ENCODE measurements at places on chromosomes 12 and 14.

DNA sequence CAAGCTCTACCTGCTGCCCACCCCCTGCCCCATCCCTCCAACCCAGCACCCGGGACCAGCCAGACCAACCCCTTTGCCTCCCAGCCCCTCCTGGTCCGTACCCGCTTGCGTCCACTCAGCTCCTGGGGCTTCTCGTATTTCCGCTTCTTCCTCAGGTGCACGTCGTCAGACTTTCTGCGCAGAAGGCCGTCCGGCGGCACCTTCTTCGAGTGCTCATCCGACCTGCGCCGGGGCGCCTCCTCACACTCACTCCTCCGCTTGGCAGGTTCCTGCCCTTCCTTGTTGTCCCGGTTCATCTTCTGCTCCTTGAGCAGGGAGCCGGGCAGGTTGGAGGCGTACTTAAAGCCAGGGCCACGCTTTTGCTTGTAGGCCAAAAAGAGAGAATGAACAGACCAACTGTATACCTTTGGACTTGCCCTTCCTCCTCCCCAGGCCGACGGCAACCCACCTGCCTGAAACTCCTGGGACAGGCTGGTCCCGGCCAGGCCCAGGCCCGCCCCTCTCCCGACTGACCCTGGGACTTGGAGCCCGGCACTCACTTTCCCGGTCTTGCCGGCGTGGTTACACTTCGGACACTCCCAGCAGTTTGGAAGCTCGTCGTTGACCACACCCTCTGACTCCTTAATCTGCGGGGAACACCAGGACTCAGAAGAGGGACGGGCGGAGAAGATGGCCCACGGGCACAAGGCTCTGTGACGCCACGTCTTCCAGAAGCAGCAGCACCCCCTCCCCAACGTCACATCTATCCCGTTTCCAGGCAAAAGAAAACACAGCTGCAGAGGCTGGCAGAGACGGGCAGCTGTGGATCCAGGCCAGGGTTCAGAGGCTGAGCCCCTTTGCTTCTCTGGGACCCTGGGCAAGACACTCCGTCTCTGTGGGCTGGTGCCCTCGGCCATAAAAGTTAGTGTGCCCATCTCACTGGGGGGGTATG, 44.3 kb downstream of the RNF34 start:
- DNase-seq = no peak

DNA sequence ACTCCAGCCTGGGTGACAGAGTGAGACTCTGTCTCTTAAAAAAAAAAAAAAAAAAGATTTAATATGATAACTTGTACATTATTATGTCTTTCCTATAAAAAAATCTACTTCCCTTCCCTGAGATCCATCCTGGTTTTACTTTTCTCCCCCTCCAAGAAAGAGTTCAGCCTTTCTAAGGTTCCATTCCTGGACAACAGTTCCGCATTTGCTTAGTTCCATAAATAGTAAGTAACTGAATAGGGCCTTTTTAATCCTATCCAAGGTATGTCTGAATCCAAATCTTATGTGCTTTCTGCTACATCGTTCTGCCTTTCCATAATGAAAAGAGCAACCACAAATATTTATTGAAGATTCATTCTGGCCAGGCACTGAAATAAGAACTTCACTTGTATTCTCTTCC, 187.8 kb downstream of the DACT1 start:
- no peak for DNase-seq

DNA sequence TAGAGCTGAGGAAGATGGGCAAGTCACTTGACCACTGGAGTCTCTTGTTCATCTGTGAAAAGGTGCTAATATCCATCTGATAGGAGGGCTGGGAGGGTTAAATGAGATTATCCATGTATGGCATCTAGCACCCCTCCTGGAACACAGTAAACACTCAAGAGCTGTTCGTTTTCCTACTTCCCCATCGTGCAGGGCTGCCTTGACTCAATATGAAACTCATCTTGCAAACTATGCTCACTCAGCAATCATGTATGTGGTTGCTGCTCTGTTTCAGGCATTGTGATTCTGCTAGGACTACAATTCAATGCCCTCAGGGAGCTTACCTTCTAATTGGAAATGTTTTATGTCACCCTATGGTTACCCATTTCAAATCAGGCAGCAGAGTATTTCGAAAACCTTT, 395.6 kb downstream of the BCAT1 start:
- no peak for DNase-seq

GRCh38 chr12:25249931-25250738, 594 bp downstream of the KRAS start:
- peak; percentile 49 for DNase-seq

- no peak for DNase-seq
These were observed 774 bp upstream of the KRT75 start for GRCh38 chr12:52434760-52435530.

GRCh38 chr12:111111681-111112080, 191.3 kb upstream of the MYL2 start:
- no peak for DNase-seq

DNA sequence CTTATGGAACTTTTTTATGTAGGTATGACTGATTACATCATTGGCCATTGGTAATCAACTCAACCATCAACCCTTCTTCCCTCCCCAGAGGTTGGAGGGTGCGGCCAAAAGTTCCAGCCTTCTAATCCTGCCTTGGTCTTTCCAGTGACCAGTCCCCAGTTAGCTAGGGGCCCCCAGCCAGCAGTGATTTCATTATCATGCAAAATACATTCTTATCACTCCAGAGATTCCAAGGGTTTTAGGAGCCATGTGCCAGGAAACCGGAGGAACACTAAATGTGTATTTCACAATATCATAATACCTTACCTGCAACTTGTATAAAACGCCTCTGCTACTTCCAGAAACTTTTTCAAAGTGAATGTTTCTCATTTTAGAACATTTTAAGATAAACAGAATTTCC, 181.5 kb upstream of the PELI2 start:
- no peak for DNase-seq

- DNase-seq = no peak
These were observed 16.6 kb downstream of the SYNDIG1L start for GRCh38 chr14:74409441-74409840.

DNA sequence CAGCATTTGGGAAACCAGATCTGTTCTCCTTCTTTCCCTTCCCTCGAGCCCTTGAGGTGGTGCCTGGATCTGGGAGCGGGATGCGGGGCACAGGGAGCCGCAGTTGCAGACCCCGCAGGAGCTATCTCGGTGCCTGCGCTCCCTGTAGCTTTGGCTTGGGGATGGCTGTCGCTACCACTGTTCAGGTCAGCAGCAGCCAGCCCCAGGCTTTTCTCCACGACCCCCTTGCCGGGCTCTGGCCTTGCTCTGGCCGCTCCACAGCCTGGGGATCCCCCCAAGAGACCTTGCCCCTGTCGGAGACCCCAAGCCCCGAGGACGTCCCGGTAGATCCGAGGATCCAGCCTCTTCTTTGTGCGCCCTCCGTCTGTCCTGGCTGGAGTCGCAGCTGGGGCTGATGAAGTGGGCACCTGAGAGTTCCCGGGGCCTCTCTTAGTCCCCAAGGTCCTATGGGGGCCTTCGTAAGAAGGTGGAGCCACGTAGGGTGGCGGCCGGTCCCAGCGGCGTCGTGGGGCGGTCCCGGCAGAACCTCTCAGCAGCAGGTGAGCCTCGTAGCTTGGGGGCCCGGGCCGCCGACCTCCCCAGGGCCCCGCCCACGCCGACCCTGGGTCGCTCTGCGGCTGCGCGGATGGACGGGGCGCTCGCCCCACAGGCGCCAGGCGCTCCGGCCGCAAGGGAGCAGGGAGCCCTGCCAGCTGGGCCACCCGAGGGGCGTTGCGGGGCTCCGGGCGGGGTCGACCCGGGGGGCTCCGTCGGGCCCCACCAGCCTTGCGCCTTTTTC, 1.3 kb downstream of the DDN start:
- DNase-seq = peak; percentile 50

GRCh38 chr12:54590978-54591591, 2.6 kb upstream of the PPP1R1A start:
- DNase-seq = no peak

GRCh38 chr14:28744126-28744525, 22.5 kb upstream of the FOXG1 start:
- no peak for DNase-seq

GRCh38 chr14:96752594-96752993, 44.6 kb upstream of the VRK1 start:
- DNase-seq = no peak

- no peak for DNase-seq
These were observed 69.9 kb downstream of the RPS29 start for GRCh38 chr14:49516286-49516685.

GRCh38 chr14:79724934-79725717, 486.2 kb downstream of the DIO2 start:
- DNase-seq = no peak

- DNase-seq = no peak
These were observed 170.0 kb downstream of the PLCZ1 start for GRCh38 chr12:18567787-18568186.

- no peak for DNase-seq
These were observed 1178.0 kb downstream of the VRK1 start for GRCh38 chr14:97975216-97975615.

DNA sequence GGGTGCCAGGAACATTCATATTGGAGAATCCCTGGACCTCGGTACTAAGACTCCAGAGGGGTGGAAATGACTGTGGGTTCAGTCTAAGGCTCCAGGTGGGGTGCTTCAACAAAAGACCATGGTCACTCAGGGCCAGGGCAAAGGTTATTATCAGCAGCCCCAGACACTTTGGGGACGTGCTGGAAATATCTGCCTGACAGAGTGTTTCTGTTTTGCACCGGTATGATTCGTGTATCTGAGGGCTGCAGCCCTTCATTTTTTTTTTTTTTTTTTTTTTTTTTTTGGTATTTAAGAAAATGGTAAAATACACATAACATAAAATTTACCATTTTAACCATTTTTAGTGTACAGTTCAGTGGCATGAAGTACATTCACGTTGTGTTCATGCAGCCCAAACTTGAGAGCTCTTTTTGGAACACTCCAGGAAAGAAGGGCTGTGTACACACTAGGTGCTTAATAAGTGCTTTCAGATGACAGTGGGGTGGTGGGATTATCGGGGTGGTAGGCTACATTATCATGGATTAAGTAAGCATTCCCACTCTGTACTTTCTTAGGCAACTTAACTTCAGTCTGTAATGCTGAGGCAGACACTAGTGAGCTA, 120.3 kb downstream of the CHST11 start:
- no peak for DNase-seq

- no peak for DNase-seq
These were observed 468.8 kb downstream of the BCL11B start for GRCh38 chr14:98803196-98803595.

DNA sequence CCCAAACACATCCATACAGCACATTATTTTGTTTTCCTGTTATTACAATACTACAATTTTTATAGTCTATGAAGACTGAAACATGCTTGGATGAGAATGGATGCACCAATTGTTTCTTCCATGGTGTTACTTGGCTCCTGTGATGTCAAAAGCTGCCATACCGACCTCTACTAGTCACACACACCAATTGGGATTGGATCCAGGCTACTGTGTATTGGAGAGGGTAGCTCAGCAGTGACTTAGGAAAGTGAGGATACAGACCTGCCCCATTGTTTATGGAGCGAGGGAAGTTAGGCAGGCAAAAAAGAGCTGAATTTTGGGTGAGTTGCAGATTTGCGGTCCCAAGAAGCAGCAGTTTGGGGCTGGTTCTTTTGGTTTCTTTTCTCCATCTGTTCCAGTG, 30.8 kb upstream of the AKAP6 start:
- no peak for DNase-seq

DNA sequence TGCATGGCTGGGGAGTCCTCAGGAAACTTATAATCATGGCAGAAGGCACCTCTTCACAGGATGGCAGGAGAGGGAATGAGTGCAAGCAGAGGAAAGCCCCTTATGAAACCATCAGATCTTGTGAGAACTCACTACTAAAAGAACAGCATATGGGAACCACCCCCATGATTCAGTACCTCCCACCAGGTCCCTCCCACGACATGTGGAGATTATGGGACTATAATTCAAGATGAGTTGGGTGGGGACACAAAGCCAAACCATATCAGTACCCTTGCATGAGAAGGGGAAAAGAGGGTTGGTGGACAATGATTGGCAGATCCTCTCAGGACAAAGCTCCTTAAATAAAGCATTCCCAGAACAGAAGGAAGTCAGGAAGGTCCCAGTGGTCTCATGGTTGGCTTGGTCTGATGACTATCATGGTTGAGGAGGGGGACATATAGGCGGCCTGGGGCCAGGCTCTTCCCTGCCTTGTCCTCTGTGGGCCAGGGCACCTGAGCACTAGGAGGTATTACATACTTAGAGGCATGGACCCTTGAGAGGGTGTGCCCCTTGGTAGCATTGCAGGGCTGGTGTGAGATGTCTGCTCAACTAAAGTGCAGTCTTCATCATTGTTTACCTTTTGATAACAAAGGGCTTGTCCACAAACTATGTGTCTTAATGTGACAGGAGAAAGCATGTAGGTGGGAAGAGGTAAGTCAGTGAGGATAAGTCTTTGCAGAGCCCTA, 22.2 kb downstream of the HSD17B6 start:
- DNase-seq = no peak

GRCh38 chr12:104669851-104670337, 213.1 kb downstream of the CHST11 start:
- DNase-seq = no peak

DNA sequence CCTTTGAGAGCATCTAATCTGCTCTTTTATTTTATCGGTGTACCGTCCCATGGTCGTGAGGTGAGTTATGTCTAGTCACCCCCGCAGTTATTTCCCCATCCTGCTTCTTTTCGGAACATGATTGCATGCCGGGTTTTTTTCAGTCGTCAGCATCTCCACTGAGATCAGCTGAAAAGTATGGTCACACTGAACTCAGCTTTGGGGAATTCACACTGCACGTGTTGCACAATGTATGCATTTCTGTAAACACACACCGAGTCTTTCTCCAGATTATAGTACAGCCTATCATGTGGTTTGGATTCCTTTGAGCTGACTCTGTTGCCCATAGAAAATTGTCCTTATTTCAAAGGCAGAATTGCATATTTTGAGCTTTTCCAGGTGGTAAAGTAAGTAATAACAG, 24.6 kb downstream of the PLXNC1 start:
- DNase-seq = no peak

GRCh38 chr12:6080149-6081045, 44.1 kb downstream of the VWF start:
- no peak for DNase-seq

- no peak for DNase-seq
These were observed 80.0 kb upstream of the DICER1 start for GRCh38 chr14:95237121-95237957.

- no peak for DNase-seq
These were observed 1.3 kb upstream of the KRT8 start for GRCh38 chr12:52906191-52906601.

Measured in activated naive CD4-positive, alpha-beta T cell treated with anti-CD3 and anti-CD28 coated beads, Interleukin-2, amount 50 U/mL, for 72 hours (primary cell).